Right hindlimb (tissue), 1 donor: ENCODE measurements at places on chromosomes 3 and 15.

GRCh38 chr15:36110659-36110993, 468.8 kb upstream of the CDIN1 start:
- DNase-seq, result no peak

DNA sequence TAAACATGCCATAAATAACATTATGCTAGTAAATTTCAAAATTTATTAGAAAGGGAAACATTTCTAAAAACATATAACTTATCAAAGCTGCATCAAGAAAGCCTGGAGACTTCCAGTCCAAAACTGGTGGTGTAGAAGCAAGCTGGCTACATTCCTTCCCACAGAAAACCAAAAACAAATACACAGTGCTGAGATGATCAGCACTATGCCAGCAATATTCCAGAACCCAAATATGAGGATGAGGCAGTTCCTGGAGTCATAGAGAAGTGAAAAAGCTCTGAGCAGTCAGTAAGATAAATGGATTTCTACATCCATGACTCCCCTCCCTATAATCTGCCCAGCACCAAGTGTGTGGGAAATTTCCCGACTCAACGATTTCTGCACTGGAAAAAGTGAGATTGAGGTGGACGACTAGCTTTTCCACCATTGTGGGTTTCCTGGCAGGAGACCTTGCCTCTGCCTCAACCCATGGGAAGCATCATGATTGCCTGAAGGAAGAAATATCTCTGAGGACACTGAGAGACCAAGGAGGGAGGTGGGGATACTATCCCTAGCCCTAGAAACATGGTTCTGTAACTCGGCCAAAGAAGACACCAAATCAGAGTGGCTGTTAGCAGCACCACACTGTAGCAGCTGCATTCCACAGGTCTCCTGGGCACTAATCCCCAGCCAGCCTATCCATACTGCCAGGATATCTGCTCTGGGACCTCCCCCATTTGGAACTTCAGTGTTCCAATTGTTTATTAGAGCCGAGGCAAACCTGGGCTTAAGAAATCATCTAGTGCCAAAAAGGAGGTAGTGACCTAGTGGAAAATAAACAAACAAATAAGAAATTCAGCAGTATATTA, 11.8 kb upstream of the CLN6 start:
- DNase-seq, result no peak

DNA sequence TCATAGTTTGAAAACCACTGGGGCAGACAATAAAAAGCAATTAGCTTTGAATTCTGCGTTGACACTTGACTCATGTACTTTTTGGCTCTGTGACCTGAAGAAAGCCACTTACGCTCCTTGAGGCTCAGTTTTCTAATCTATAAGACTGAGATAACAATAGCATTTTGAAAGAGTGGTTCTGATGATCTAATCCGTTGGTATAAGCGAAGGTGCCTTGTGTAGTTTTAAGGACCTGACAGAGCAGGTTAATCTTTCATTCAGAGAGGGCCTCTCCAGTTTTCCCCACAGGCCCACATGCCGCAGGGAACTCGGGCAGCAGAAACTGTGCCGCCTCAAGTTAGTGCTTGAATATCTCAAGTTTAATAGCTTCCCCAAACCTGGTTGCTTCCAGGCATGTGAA, 306.0 kb upstream of the GBE1 start:
- DNase-seq, result no peak

- no peak for DNase-seq
Measured at GRCh38 chr3:49553324-49553691, 969 bp upstream of the BSN start.

DNA sequence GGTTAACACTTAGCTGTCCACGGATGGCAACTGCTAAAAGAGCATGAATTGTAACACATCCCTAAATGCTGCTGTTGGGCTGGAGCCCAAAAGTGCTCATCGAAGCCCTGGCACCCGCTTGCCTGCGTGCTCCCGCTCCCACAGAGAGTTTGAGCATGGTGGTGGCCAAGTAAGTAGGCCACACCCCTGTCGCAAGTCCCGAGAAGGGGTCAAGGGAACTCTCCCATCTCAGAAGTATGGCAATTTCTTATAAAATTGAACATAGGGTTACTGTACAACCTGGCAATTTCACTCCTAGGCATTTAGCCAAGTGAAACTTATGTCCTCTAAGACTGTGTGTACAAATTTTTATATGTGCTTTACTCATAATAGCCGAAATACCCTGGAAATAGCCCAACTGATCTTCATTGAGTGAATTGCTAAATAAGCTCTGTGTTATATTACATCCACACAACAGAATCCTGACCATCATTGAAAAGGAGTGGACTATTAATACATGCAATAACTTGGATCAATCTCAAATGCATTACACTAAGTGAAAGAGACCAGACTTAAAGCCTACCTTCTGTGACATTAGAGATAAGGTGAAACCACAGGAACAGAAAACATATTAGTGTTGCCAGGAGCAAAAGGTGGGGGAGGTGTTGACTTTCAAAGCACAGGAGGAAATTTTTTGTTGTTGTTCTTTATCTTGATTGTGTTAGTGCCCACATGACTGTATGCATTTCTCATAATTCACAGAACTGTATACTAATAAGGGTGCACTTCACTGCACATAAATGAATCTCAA, 1.5 kb upstream of the GCSAM start:
- no peak for DNase-seq
